Uterus (tissue), 4 donors: ENCODE measurements at places on chromosomes 7 and 10.

DNA sequence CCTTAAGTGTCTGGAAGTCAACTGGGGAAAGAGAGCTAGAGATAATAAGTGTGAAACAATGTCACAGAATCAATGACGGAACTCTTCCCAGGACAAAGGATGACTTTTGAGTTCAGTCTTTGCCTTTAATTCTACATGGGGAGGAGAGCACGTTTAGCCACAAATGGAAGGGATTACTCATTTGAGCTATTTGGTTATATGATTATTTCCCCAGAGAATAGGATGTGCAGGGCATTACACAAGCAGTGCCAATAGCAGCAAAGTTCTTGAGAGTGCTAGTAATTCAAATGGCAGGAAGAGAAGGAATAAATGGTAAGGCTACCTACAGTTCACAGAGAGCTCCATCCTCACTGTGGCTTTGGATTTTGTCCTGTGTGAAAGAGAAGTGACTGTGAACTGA is 6.0 kb downstream of the EGFR start:
- DNase-seq, result no peak

GRCh38 chr7:7178906-7179305 is 3.4 kb upstream of the C1GALT1 start:
- DNase-seq, result no peak

GRCh38 chr10:80187465-80188409 is 17.6 kb downstream of the ANXA11 start:
- no peak for DNase-seq

- no peak for DNase-seq
Measured at GRCh38 chr10:97633921-97634320, 621 bp upstream of the MORN4 start.

- no peak for DNase-seq
Measured at GRCh38 chr10:61298194-61298593, 155.0 kb downstream of the TMEM26 start.

DNA sequence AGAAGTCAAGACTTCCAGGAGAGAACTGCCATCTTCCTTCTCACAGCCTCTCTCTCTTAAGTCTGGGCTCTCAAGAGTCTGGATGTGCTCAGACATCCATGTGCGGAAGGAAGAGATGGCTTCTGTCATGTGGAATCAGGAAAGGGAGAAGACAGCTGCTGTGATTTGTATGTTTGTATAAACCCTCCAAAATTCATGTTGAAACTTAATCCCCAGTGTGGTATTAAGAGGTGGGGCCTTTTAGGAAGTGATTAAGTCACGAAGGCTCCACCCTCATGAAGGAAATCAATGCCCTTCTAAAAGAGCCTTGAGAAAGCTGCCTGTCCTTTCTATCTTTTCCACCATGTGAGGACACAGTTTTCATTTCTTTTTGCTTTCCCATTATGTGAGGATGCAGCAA is 73.9 kb upstream of the PTN start:
- no peak for DNase-seq

DNA sequence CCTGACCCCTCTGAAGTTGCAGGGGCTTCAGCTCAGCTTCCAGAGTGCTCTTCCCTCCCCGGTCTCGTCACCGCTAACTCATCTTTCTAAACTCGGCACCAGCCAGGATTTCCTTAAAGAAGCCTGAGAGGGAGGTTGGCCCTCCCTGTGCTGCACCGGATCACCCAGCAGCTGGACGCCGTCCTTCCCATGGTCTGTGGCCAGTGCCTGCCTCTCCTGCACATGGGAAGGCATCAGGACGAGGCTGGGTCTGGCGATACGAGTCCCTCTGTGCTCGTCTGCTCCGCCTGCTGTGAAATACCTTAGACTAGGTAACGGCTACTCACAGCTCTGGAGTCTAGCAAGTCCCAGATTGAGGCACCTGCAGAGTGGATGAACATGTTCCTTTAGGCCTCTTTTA is 179.1 kb downstream of the ZMYND11 start:
- no peak for DNase-seq

- DNase-seq, result no peak
Measured at GRCh38 chr7:14759785-14760184, 142.8 kb downstream of the DGKB start.

GRCh38 chr10:122854648-122855047 is 9.0 kb upstream of the CUZD1 start:
- no peak for DNase-seq

DNA sequence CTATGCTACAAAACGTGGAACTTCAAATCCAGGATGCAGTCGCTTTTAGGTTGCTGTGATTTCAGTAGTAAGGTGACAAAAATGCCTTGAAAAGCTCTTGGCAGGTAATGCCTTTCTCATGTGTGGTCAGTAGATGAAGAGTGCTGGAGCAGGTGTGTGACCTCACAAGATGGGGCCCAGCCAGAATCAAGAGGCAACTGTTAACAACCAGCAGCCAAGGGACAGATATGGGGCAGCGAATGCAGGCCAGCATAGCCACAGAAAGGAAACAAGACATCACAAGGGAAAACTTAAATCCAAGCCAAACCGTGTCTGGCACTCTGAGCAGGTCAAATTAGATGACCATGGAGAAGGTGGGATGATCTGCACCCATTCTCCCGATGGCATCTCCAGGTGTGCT is 12.3 kb downstream of the HUS1 start:
- DNase-seq, result no peak

DNA sequence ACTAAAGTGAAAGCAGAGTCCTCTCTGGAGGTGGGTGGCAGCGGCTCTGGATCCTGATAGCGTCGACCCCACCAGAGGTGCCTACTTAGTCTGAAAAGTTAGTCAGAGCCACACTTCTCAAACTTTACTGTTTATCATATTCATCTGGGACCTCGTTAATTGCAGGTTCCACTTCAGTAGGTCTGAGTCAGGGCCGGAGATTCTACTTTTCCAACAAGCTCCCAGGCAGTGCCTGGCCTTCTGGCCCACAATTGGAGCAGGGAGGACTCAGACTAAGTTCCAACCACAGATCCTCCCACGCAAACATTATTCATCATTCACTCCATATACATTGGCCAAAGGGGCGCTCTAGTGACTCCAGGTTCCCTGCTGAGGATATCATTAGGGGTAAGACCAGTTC is 78.1 kb downstream of the VSTM4 start:
- DNase-seq, result no peak

DNA sequence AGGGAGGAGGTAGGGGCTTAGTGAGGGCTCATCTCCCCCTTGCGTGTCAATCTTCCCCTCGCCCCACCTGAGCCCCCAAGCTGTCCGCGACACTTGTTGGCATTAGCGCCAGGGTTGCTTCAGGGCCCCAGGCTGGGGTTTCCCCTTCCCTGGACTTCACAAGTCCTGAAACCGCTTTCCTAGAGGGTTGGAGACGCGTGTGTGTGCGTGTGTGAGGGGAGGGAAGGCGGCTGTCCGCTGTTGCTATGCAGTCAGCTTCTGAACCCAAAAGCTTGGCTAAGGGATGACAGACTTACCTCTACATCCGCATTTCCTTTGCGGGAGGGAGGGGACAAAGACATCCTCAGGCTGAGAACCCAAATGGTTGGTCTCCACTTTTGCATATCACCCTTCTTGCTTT is 803 bp downstream of the GOLGA7B start:
- DNase-seq, result no peak

DNA sequence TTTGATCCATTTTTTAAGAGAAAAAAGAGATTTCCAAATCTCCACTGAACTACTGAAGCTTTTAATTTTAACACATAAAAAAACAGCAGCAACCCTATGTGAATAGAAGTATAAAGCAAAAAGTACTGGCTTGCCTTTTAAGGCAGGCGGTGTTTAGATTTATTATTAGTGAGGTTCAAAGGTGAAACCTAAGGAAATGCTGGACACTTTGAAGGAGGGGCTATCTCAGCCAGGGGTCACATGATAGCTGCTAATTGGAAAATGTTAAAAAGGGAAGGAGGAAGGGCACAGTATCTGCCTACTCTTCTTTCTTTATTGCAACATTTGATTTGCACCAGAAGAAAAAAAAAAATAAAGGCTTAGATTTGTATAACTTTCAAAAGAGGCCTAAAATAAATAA is 183.8 kb downstream of the SKAP2 start:
- no peak for DNase-seq

DNA sequence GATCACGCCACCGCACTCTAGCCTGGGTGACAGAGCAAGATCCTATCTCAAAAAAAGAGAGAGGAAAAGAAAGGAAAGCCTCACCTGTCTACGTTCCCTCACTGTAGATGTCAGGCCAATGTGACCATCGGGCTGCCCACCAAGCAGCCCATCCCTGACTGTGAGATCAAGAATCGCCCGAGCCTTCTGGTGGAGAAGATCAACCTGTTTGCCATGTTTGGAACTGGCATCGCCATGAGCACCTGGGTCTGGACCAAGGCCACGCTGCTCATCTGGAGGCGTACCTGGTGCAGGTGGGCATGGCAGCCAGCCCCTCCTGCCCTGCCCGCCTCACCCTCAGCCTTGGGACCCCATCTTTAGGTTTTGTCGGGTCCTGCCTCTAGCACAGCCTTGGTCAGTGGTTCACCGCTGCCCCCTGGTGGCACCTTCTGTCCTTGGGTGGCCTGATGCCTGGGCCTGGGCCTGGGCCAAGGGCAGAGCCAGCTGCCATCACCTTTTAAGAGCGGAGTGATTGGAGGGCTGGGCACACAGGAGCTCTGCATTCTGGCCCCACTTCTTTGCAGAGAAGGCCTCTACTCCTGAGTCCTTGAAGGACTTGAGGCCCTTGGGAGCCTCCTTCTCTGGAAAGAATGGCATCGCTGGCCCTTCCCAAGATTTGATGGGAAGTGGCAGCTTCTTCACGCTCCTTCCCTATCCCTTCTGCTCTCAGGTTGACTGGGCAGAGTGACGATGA is 14.4 kb upstream of the AHCYL2 start:
- peak; percentile 77 for DNase-seq

- no peak for DNase-seq
Measured at GRCh38 chr7:145848691-145849090, 267.9 kb upstream of the CNTNAP2 start.

GRCh38 chr7:78635026-78635793 is 818.3 kb downstream of the MAGI2 start:
- no peak for DNase-seq

- DNase-seq, result no peak
Measured at GRCh38 chr10:15742836-15743235, 23.1 kb upstream of the ITGA8 start.

GRCh38 chr10:85784792-85785191 is 581.8 kb downstream of the GRID1 start:
- DNase-seq, result no peak

DNA sequence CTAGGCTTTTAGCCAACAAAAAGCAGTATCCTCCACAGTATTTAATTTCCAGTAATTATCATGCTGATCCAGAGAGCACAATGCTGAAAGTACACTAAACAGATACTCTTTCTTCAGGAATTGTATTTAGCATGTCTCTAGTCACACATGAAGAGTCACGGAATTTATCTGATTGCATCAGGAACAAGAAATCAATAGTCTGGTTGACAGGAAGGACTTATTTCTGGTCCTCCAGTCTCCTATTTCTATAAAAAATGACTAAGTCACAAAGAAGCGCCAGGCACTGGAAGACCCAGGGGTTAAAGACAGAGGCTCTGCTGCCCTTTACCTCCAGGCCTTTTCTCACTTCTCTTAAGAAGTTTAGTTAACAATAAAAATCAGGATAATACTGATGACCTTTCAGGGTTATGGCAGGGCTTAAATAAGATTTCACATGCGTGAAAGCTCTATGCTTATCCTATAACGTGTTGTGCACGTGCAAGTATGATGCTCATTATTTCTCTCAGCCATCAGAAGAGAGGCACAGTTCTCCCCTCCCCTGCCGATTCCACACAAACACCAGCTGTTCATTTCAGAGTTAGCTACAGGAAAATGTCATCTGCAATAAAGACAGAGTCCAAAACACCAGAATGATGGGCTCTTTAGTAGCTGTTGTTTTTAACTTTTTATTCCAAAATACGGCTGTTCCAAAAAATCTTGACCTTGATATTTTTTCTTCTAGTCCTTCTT is 36.9 kb downstream of the SLC26A4 start:
- no peak for DNase-seq

- DNase-seq, result no peak
Measured at GRCh38 chr7:124701955-124702354, 63.6 kb downstream of the GPR37 start.

- no peak for DNase-seq
Measured at GRCh38 chr10:110138197-110138812, 69.1 kb upstream of the MXI1 start.

DNA sequence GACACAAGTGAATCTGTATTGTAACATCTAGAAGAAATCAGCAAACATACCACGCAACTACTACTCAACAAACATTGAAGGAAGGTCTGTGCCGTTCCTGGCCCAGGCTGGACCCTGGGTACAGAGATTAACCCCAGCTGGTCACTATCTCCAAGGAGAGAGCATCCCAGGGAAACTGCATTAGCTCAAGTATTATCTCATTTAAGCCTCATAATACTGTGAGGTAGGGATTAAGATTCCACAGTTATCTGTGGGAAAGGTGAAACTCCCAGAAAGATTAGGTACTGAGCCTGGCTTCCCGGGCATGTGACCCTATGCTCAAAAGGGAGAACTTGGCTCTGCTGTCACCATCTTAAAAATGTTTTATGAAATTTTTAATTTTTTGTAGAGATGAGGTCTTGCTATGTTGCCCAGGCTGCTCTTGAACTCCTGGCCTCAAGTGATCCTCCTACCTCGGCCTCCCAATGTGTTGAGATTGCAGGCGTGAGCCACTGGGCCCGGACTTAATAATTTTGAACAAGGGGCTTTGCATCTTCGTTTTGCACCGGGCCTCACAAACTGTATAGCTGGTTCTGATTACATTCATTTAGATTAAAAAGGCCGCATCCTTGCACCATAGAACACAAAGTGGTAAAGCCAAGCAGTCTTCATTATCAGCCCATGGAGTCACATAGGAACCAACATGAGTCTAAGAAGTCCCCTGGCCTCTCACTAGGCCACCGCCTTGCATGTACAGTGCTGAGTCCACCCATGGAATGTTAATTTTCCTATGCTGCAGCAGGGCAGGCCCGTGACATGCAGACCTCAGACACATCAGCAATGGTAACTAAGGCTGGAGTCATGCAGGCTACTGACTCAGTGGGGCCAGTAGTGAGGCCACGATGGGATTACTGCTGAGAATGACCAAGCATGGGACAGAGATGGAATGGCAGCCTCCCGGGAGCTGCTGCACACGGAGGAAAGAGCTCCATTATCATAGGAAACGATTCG is 5.5 kb upstream of the CTBP2 start:
- no peak for DNase-seq

- no peak for DNase-seq
Measured at GRCh38 chr10:93379731-93380575, 102.2 kb downstream of the MYOF start.

DNA sequence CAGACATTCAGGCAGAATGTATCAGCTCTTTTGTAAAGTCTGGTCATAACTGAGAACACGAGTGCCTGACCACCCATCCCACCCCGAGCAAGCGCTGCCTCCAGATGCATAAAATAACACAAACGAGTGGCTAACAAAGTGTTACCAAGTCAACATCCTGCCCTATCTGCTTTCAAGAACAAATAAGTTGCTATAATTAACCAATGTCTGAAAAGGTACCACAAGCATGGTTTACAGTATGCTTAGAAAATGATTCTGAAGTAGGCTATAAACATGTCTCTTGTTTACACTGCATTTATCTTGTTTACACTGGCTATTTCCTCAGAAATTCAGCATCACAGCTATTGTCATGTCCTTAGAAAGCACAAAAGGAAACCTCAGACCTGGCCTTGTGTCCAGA is 49.5 kb downstream of the PIK3AP1 start:
- no peak for DNase-seq

- DNase-seq, result no peak
Measured at GRCh38 chr10:124686707-124687376, 57.3 kb downstream of the FAM53B start.
